Lower leg skin (tissue), 4 donors: ENCODE measurements at places on chromosomes 5 and 9.
A peak's percentile ranks its signal among the peaks of the same experiment; 100 is the strongest.

GRCh38 chr5:149485655-149486615 lies 65.3 kb downstream of the CSNK1A1 start:
- DNase-seq: peak; percentile 93

- DNase-seq: no peak
These were observed 310.1 kb downstream of the ZNF608 start for GRCh38 chr5:124436294-124436693.

DNA sequence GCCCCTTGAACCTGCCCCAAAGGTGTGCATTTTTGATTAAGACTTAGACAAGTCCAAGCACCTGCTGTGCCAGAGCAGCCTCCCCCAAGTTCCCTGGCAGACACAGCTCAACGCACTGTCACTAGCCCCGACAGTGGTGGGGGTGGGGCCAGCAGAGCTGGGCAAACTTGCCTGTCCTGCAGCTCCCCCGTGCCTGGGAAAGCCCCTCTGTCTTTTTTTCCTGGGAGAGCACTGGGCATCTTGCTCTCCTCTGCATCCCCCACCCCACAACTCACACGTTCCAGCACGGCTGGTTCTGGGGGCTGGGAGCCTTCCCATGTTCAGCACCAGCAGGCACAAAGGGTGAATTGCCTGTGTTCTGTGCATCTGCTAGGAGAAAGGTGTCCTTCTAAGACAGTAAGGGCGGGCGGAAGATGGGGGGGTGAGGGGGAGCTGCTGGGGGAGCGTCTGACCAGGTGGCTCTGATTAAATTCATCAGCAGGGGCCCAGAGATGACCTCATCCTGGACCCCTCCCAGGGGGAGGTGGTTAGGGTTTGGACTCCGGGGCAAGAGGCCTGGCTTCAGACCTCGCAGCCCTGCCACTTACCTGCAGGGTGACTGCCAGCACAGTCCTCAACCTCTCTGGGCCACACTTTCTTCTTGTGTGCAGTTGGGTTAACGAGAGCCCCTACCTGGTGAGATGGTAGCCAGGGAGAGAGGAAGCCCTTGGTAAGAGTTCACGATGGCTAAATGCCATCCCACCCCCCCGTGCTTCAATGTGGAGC lies 23.5 kb downstream of the HMCN2 start:
- no peak for DNase-seq

- no peak for DNase-seq
These were observed 48.9 kb downstream of the BOD1 start for GRCh38 chr5:173567548-173567947.

- DNase-seq: no peak
These were observed 45.4 kb downstream of the SPATA31C2 start for GRCh38 chr9:88092797-88093331.

DNA sequence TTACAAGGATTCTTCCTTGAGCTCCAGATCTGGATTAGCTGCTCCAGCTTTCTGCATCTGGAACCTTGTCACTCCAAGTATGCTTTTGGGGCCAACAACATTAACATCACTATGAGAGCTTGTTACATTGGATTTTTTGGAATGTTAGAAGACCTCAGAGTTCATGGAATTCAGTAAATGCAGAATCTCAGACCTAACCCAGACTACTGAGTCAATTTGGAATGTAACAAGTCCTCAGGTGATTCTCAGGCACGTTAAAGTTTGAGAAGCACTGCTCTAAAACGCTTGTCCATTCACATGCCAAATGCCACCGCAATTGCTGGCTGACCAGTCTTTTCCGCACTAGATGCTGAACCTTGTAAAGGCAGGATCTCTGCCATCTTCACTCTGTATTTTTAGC lies 251.4 kb upstream of the TRIM32 start:
- DNase-seq: no peak

- no peak for DNase-seq
These were observed 63.9 kb upstream of the OR2K2 start for GRCh38 chr9:111393971-111394370.

- DNase-seq: no peak
These were observed 287.6 kb upstream of the ADRA1B start for GRCh38 chr5:159628703-159629102.

GRCh38 chr9:37302277-37302676 lies 120.2 kb upstream of the GRHPR start:
- DNase-seq: no peak

DNA sequence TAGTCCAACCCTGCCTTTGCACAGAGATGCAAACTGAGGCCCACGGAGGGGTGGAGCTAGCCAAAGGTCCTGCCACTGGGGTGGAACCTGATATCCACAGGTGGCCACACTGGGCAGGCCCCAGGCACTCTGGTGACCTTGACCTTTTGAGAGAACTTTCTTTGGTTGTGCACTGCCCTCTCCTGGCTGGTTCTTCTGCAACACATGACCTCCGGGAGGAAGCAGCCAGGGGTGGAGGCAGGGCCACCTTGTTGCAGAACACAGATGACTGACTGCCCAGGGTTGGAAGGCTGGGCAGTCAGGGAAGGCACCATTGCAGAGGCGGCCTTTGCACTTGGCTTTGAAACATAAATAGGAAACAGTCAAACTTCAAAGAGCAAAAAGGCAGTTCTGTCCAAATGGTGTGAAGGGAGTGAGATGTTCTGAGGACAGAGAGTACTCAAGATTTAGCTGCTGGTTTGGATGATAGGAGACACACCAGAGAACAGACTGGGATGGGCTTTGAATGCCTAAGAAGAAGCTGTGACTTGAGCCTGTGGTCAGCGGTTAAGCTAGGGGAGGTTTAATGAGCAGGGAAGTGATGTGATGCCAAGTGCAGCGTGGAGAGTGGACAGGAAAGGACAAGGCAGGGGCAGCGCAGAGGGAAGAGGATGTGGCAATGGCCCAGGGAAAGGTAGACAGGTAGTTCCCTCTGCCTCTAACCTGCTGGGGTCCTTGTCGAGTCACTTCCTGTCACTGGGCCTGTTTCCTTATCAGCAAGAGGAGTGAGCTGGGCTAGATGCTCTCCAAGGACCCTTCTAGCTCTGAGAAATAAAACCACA lies 6.8 kb upstream of the TCOF1 start:
- peak; percentile 91 for DNase-seq

GRCh38 chr5:149917073-149917676 lies 27.4 kb downstream of the PDE6A start:
- no peak for DNase-seq

GRCh38 chr9:110919609-110920008 lies 118.7 kb downstream of the LPAR1 start:
- DNase-seq: no peak

DNA sequence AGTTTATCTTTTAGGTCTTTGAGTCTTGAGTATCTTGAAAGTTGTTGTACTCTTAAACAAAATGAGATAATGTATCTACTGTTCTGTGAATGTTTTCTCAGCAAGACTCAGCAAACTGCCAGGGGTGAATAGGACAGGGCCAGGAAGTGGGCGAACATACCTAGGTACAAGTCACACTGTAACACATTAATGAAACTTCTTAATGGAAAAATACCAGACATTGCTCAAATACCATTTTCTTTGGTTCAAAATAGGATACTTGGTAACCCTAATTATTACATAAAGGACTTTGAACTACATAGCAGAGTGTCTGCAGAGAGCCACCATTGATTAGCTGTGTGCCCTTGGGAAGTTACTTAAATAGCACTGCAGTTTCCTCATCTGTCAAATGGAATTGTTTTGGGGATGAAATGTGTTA lies 197.5 kb downstream of the ARHGEF28 start:
- DNase-seq: no peak

DNA sequence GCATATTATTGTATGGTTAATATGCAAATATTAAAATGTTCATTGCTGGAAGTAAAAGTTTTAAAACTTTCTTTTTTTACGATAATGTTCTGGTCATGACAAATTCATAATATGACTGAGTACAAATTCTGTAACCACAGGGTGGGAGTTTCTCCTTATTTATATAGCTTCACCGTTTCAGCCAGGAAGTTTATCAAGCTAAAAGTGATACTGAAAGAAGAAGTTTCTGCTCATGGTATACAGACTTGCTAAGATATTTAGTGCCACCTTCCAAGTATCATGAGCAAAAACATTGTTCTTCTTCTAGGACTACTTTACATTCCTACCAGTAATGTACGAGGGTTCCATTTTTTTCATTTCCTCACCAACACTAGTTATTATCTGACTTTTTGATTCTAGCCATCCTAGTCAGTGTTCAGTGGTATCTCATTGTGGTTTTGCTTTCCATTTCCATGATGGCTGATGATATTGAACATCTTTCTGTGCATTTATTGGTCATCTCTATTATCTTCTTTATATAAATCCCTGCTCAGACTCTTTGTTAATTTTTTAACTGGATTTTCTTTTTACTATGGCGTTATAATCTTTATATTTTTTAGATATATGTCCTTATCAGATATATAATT lies 94.2 kb upstream of the PRRC1 start:
- no peak for DNase-seq

DNA sequence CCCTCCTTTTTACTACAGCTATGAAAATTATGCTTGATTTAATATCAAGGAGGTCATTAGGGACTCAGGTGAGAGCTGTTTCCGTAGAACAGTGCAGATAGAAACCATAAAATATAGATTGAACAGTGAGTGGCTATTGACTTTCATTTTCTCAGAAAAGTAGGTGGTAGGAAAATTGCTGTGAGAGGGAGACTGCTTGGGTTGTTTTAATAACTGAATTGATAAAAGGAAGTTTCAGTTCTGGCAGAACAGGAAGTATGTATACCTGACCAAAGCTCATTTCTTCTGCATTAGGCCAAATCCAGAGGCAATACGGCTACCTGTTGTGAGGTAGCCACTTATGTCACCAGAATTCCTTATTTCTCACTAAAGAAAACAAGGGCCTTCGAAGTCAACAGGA lies 761.7 kb upstream of the ARRDC3 start:
- DNase-seq: no peak

DNA sequence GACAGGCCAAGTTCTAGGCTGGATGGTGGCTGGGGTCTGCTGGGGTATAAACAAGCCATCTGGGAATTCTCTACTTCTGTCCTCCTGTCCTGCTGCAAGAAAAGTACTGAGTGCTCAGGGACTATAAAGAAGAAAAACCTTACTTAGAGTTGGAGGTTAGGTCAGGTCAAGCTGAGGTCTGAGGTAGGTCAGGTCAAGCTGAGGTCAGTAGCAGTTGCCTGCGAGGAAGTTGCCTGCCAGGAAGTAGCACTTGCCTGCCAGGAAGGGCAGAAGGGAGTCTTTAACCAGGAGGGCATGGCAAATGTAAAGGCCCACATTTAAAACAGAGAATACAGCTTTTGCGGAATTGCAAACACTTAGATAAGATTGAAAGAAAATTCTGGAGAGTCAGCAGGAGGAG lies 51.3 kb upstream of the PRLR start:
- no peak for DNase-seq

GRCh38 chr5:79834098-79834753 lies 144.6 kb downstream of the CMYA5 start:
- DNase-seq: no peak

DNA sequence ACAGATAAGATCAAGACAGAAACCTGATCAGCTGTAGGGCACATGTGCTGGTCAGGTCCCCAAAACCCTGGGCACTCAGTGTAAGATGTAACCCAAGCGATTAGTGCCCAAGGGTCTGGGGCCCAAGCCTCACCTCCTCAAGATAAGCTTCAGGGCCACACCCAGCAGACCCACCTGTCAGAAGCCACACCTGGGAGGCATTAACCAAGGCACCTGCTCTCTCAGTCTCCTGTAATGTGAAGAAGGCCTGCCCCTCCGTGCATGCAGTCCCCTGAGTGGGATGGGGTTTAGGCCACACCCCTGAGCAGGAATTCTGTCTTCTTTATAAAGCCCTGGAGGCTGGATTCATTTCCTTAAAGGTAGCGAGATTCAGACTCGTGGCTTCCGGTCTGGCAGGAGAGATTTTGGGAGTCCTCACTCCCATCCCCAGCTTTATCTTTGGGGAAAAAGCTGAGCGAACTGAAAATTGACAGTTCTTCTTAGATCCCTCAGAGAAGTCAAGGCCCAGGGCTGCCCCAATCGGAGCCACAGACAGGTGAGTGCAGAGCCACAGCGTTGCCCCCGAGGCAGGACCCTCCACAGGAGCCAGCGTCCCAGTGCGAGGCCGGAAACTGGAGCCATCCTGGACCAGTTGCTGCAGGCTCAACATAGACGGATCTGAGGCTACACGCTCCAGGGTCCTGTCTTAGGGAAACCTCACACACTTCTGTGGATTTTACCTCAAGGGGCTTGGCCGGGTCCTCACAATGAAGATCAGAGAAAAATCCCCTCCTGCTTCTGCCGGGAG lies 357.6 kb upstream of the IRX4 start:
- no peak for DNase-seq

- DNase-seq: no peak
These were observed 208.0 kb downstream of the CYLC2 start for GRCh38 chr9:103203172-103203571.

GRCh38 chr5:123882319-123882964 lies 370.5 kb downstream of the CSNK1G3 start:
- no peak for DNase-seq

DNA sequence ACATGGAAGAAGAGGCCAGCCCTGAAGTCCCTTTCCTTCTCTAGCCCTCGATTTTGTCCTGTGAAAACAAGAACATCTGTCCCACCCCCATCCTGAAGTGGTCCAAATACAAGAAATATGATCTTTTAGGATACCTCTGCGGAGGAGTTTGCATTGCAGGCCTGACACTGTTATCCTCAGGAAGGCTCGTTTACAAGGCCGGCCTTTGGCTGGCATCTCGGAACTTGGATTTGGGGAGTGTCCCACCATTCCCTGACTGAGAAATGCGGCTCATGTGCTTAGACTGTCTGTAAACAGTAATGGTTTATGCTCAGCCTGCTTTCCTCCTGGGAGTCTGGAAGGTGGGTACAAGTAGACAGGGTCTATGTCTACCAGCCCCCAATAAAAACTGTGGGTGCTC lies 26.4 kb downstream of the WHRN start:
- no peak for DNase-seq

GRCh38 chr9:20135119-20135697 lies 346.4 kb upstream of the SLC24A2 start:
- DNase-seq: no peak

DNA sequence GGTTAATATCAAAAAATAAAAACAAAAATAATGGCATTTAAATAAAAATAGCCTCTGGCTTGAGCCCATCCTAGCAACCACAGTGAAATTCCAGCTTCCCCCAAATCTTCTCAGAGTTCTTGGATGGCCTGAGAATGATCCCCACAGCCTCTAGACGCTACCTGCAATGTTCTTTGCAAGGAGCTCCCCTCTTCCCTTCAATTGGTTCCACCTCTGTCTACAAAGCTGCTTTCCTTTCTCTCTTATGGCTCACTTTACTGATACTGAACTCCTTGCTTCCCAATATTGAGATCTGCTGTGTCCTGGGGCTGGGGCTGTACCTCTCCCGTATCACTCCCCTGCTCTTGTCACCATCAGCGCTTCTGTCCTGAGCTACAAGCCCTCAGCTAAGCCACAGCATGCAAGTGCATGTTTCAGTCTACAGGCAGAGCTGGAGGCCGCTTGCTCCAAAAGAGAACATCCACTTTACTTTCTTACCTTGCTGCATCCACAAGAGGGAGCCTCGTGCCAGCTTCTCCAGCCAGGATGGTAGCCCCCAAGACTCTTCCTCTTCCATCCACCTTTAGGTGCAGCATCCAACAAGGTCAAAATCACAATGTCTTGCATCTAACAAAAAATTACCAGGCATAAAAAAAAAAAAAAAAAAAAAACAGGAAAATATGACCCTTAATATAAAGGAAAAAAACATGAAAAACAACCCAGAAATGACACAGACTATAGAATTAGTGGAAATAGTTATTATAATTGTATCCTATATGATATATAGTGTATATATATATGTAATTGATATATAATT lies 57.4 kb upstream of the PRSS3 start:
- DNase-seq: no peak

- DNase-seq: no peak
These were observed 196.8 kb downstream of the ANXA1 start for GRCh38 chr9:73348471-73348870.
